ENCODE measurements at places on chromosomes 16 and 17. TPM values are rescaled to one million over a fixed set of nuclear protein-coding genes. Genes with fewer than 3 reads are reported as not detected.
A peak's percentile ranks its signal among the peaks of the same experiment; 100 is the strongest.

DNA sequence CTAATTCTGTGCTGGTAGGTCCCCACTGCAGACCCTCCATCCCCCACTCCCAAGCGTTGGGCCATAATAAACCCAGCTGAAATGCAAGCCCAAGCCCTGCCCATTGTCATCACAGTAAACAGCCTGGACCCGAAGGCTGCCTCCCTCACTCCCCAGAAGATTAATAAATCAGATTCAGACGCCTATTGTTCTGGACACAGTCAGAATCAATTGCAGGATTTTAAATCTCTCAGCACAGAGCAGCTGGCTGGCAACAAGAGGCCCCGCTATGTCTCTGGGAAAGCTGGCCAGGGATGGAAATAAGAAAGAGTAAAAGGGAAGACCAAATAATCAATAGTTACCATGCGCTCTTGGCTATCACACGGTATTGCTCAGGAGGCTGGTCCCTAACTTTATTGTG lies 93.9 kb downstream of the C17orf67 start:
- no peak for DNase-seq

DNA sequence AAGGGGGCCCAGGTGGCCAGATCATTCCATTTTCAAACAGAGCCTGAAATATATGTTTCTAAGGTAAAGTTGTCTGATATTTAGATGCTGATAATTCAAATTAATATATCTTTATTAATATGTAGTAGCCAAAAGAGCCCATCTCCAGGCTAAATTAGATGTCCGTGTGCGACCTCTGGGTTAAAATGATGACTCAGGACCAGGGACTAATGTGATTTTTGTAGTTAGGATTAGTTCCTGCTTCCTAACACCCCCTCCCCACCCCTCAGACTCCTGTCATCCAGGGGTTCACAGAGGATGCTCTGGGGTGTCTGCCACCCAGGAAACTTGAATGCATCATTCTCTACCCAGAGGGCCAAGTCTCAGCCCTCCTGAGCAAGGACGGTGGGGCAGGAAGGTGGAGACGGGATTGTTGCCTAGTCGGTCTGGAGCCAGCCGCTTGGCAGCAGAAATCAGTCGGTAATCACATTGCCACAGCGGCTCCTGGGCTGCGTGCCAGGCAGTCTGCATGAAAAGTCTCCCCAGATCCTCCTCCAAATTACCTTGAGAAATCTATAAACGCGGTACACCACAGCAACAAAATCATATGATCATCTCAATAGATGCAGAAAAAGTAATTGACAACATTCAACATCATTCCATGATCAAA lies 29.8 kb downstream of the CNGB1 start:
- no peak for DNase-seq

DNA sequence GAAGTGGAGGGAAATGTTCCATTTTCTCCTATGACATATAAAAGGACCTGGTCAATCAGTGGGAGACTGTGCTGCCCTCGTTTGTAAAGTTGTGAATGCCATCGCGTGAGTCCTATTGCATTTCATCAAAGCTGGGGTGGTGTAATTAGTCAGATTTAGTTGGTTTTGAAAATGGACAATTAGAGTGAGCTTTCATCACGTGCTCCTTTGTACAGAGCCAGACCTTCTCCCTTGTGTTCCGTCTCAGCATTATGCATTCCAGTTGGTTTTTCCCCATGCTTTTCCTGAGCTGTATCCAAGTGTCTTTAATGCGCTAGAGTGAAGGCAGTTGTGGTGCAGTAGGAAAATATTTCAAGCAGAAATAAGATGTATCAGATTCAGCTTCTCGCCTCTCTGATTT lies 10.4 kb downstream of the SEC14L1 start:
- no peak for DNase-seq

DNA sequence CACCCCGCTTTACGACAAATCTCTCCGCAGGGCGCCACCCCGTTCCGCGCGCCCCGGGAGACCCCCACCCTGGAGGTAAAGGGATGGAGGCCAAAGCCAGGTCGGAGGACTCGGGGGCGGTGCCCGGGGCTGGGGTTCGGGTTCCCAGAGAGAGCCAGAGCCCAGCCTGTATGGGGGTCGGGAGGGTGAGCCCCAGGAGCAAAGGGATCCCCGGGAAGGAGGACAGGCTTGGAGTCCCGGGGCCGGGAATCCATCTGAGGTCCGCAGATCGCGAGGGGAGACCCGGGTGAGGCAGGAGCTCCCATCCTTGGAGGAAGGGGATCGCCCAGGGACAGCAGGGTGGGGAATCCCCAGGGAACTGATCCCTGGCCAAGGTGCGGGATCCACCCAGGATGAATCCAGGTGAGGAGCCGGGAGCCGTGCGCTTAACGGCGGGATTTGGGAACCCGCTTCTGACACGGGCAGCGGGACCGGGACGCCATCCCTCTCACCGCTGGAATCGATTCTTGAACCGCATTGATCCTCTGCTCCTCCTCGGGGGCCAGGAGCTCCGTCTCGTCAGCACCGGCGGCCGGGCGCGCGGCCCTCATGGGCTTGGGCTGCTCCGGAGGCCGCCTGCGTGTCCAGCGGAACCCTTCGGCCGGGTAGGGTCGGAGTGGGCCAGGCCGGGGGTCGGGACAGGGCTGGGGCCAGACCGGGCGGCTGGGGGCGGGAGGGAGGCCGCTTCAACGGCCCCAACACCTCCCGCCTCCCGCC lies at the start of gene MMD:
Gene MMD, minus strand, starts transcription at position 657 of the 756 bp plus-strand sequence. Its CDS starts 140 bp downstream, at position 517.
- DNase-seq, result peak; percentile 71

- DNase-seq, result peak; percentile 64
These were observed 15.7 kb downstream of the SLC16A3 start for GRCh38 chr17:82244413-82245133.

- DNase-seq, result no peak
These were observed 399.5 kb upstream of the TNRC6C start for GRCh38 chr17:77558846-77559626.

GRCh38 chr17:80957461-80957941 lies 34.1 kb upstream of the CHMP6 start:
- no peak for DNase-seq

DNA sequence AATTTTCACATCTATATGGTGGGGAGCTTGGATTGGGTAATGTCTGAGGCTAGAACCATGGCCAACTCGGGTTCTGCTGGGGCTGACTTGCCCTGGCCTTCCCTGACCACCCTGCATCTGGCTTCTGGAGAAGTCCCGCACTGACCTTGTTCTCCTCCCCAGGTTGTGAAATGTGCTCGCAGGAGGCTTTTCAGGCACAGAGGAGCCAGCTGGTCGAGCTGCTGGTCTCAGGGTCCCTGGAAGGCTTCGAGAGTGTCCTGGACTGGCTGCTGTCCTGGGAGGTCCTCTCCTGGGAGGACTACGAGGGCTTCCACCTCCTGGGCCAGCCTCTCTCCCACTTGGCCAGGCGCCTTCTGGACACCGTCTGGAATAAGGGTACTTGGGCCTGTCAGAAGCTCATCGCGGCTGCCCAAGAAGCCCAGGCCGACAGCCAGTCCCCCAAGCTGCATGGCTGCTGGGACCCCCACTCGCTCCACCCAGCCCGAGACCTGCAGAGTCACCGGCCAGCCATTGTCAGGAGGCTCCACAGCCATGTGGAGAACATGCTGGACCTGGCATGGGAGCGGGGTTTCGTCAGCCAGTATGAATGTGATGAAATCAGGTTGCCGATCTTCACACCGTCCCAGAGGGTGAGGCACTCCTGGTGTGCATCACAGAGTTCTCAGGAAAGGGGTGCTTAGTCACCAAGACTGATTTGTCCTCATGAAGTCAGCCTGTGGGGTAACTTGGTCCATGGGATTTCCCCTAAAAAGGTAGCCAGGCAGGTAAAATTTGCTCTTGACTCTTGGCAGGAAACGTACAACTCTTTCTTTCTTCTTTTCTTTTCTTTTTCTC lies 6.1 kb downstream of the NOD2 start:
- no peak for DNase-seq

GRCh38 chr17:1574697-1575471 lies 12.3 kb upstream of the PITPNA start:
- no peak for DNase-seq

DNA sequence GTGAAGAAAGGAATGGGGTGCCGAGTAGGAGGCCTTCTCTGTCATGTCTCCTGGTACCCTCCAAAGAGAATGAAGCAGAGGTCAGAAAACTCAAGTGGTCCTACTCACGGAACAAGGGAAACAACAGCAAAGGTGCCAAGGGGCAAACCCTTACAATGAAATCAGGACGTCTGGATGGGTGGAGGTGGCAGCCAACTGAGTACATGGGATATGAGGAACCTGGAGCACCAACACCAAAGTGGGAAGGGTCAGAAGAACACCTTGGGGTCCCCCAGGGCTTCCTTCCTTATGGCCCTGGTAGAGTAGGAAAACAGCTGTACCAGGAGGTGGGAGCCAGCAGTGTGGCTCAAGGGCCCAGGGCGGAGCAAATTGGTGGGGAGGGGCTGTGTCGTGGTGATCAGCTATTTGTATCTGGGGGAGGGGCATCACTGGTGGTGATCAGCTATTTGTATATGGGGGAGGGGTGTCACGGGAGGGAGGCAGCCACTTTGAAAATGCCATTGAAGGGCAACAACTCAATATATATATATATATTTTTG lies 643 bp downstream of the HIGD1B start:
- no peak for DNase-seq

GRCh38 chr16:89642574-89642973 lies 14.9 kb downstream of the CHMP1A start:
- DNase-seq, result no peak

DNA sequence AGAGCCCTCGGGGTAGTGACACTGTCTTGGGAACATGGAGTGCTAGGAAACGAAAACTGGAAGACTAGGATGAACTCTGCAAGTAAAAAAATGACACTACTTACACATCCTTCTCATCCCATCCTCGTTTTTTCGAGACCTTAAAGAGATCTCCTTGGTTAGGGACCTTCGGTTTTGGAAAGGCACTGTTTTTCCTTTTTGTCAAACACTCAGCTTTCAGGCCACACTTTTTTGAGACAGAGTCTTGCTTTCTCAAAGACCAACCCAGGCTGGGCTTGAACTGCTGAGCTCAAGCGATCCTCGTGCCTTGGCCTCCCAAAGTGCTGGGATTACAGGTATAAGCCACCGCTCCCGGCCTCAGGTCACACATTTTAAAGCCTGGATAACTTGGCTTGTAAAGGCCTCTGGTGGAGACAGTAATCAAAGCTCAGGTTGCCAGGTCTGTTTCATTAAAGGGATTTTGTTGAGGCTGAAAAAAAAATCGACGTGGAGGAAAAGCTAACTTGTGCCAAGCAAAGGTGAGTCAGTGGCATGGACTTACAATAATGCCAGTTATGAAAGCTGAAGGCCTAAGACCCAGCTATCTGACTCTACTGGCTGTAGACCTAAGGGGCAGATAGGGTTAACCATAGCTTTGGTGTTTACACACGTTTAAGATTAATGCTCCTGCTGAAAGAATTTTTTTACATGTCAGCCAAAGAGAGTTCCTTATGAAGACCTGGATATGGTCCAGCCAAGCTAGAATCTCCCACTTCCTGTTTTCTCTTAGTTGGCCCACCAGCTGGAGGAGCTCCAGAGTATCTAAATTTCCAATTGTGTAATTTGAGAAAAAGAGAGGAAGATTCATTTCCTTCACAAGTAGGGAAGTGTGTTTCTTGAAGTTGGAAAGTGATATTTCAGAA lies 823 bp downstream of the NBR1 start:
- DNase-seq, result peak; percentile 73

DNA sequence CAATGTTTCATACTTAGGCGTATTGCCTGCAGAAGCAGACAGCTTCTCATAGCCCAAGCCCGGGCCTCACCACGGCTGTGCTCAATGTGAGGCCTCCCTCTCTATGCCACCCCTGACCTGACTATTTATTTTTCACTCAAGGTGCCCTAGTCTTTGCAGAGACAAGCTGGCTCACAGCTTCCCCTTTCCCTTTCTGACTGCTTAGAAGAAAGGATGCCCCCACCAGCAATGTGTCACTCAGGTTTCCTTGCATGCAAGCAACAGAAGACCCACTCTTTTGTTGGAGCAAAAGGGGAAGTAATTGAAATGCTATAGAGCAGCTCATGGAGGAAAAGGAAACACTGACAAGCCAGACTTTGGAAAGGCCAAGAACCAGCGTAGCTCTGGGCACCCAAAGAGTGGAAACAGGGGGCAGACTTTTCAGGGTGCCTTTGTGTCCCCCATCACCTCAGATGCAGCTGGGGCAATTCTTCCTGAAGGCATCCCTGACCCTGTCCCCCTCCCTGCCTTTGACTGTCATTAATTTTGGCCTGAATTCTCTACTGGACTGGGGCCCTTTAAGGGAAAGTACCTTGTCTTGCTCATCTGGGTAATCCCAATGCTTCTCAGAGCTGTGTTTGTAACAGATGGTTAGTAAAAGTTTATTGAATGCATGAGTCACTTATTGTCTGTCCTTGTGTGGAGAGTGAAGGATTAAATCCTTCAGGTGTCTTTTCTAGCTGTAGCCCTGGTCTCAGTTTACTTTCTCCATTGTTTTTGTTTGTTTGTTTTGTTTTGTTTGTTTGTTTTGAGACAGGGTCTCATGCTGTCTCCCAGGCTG lies 17.8 kb downstream of the RGS9 start:
- no peak for DNase-seq

DNA sequence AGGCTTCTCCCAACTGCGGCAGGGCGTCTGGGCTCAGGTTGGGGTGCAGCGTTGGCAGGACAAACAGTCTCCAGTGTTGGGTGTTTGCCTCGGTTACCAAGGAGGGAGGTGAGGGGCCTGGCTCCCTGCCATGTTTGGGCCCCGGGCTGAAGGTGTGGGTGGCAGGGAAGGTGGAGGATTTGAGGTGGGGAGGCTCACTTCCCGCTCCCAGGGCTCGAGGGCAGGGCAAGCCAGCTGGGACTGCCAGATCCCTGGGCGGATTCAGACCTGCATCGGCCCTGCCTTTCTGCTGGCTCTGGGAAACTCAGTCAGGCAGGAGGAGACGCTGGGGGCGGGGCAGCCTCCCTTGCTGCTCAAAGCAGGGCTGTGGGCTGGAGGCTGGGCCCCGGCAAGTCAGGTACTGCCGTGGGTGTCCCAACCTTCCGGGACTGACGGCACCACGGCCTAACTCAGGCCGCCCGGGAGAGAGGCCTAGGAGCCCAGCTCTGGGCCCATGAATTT lies 31.3 kb upstream of the KRT17 start:
- DNase-seq, result no peak

DNA sequence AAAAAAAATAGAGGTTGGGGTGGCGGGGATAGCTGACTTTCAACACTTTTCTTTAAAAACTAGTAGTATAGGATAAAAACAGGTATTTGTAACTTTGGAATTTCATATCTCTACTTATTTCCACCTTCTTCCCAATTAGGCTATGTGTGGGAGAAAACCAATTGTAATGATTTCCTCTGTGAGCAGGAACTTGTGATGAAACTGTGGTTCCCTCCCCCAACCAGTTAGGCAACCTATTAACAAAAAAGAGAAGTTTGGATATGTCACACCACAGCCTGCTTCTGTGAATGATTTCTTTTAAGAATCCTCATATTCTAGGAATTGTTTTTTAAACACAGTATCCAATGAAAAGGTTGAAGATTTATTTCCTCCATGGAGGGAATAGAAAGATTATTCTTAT lies 1.9 kb downstream of the IGSF6 start:
- DNase-seq, result no peak

GRCh38 chr17:63447471-63448009 lies 1.4 kb upstream of the CYB561 start:
- DNase-seq, result no peak

ADGRG1 gene
- total RNA-seq, result not detected

RARA gene
- 30.7 TPM for total RNA-seq

CES5A gene
- not detected for total RNA-seq

CDH13 gene
- total RNA-seq, result 60.7 TPM

TPSD1 gene
- not detected for total RNA-seq

FOXF1 gene
- total RNA-seq, result 34.7 TPM

RDM1 gene
- 0.50 TPM for total RNA-seq

PPP1R27 gene
- not detected for total RNA-seq

B4GALNT2 gene
- 0.06 TPM for total RNA-seq
